ENCODE measurements at places on chromosomes 2 and 18.

GRCh38 chr2:149167941-149168340 is 129.4 kb downstream of the LYPD6B start:
- DNase-seq = no peak

DNA sequence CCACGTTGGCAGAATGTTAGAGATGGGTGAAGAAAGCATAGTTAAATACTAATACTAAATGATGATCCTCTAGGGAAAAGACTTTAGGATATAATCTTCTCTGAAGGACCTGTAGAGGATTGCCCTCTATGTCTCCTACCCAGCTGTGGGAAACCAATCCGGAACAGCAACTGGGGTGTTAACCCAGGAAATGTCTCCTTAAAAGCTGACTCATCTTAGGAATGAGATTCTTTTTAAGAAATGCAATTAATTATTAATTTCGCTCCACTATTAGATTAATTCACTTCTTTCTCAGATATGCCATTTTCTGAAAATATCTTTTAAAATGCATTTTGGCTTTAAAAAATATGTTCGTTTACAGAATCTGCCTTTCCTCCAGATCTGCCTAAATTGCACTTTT is 7.4 kb downstream of the SCN3A start:
- DNase-seq = peak; percentile 19

GRCh38 chr2:86453836-86454235 is 12.7 kb downstream of the KDM3A start:
- no peak for DNase-seq

DNA sequence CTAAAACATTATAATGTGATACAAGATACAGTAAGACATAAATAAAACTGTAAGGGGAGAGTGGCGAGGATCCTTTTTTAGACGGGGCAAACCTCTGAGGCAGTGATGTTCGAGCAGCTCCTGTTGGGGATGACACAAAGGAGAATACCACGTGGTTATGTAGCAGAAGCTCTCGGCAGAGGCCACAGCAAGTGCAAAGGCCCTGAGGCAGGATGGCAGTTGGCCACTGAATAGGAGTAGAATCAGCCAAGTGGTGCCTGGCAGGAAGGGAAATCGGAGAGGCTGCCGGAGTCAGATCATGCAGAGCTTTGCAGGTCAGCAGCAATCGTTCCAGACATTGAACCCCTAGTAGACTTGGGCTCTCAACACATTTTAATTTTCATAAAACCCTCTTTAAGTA is 19.1 kb downstream of the NOSTRIN start:
- no peak for DNase-seq

GRCh38 chr2:109630441-109631430 is 16.6 kb downstream of the SOWAHC start:
- DNase-seq = no peak

DNA sequence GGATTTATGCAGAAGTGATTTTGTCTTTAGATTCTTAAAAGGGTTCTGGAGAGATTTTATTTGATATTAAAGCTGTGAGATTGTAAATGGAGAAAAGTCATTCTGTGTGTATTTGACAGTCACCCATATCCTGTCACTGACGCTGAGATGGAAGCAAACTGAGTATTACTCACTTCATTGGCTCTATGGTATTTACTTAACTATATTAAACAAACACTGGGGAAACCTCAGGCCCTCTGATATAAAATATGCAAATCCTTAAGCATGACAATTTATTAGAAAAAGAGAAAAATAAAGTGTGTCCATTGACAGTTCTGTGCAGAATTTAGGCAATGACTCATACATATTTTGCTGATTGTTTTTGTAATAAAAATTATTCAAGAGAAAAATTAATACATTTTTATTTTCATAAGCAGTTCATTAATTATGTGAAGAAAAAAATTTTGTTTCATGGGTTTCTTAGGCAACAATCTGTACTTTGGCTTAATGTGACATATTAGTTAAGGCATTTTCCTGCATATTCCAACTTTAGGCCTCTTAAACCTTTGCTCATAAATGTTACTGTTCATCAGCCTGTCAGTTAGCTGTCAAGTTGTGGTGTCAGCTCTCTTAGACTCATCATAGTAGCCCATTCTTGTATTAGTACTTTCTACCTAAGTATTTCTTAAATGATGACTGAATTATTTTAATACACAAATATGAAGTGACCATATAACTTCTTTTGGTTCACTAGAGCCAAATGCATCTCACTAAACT is 99.9 kb downstream of the PARD3B start:
- no peak for DNase-seq

DNA sequence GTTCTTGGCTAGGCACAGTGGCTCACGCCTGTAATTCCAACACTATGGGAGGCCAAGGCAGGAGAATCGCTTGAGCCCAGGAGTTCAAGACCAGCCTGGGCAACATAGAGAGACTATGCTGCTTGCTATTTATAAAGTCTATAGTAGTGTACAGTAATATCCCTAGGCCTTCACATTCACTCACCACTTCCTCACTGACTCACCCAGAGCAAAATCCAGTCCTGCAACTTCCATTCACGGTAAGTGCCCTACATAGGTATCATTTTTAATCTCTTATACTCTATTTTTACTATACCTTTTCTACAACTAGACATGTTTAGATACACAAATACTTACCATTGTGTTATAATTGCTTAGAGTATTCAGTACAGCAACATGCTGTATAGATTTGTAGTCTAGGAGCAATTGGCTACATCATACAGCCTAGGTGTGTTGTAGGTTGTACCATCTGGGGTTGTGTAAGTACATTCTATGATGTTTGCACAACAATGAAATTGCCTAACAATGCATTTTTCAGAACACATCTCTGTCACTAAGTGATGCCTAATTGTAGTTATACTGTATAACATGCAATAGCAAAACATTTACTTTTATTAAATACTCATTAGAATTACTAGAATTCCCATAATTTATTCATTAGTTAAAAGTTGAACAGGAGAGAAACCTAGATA is 8.8 kb downstream of the DHX57 start:
- DNase-seq = no peak

- DNase-seq = no peak
Observed at GRCh38 chr2:76861708-76862107, 660.5 kb downstream of the LRRTM4 start.

- no peak for DNase-seq
Observed at GRCh38 chr18:74390900-74391299, 66.2 kb downstream of the DIPK1C start.

GRCh38 chr2:171430516-171431410 is 3.0 kb downstream of the METTL8 start:
- DNase-seq = no peak

GRCh38 chr2:83827618-83828017 is 631.5 kb downstream of the SUCLG1 start:
- no peak for DNase-seq

GRCh38 chr2:170930131-170930990 is 1.3 kb downstream of the GORASP2 start:
- peak; percentile 47 for DNase-seq

DNA sequence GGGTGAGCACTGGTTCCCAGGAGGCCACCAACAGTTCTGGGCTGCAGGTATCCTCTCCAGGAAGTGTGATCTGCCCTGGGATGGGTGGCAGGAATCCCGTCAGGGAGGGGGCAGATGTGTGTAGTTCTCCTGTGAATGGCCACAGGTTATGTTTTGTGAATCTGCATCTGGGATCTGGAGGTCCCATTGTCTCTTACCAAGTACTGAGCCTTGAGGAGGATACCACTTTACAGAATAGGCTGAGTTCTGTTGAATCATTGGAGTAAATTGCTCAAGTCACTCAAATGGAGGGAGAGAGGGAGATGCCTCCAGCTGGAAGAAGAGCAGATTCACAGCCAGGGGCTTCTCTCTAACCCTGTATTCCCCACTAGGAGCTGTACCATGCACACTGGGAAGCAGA is 168.2 kb downstream of the ANKRD30B start:
- no peak for DNase-seq

DNA sequence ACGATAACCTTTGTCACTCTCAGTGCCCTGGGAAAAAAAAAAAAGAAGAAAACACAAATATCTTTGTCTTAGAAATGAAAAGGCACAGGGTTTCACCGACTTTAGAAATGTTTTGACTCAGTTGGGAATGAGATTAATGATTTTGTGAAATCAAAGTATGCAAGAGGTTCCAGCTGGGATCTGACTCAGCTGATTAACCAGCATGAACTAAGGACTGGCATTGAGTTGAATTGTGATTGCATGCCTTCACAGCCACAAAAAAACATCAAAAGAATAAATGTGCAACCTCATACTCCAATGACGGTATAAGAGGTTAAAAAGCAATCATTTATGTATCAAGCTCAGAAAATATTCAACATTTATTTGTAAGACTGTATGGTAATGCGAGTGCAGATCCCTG is 566.6 kb upstream of the DSEL start:
- peak; percentile 1 for DNase-seq

DNA sequence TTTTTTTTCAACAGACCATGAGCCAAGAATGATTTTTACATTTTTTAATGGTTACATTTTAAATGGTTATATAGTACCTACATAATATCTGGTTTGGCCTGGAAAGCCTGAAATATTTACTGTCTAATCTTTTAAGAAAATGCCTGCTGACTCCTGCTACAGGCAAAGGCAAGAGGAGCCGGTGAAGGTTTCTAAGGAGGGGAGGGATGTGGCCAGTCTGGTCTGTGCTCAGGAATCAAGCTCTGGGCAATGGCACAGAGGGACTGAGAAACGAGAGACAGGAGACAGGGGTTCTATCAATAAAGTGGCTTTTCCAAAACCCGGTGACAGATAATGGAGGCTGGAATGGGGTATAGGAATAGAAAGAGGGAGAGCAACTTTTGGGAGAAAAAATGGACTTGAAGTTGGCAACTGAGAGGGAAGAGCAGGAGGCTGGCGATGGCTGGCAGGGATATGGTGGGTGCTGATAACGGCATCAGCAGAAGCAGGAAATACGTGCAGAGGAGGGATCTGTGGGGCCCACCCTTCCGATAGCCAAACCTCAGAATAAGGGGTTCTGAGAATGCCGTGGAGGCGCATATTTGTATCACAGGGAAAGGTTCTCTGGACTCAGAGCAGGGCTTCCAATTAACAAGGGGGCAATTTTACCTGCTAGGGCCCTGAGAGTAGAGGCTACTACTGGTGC is 64.0 kb upstream of the DNMT3A start:
- DNase-seq = no peak
